Cerebellar nuclear complex (tissue), 1 donor: ENCODE measurements at places on chromosomes 7 and 10.

DNA sequence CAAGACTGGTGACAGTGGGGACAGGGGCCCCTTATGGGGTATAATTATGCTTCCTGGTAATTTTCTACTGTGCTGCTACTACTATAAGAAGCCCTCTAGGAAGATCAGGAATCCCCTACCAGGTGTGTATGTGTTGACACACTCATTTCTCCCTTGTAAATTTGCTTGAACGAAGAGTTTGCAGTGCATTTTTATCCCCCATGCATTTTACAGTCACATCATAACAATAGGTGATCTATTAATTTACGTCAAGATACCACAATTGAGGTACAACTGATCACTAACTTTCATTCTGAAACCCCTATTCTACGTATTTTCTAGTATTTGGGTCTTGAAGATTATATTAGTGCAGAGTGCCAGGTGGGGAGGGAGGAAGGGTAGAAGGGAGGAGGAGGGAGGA is 252.2 kb downstream of the NSUN6 start:
- no peak for DNase-seq

- DNase-seq, result no peak
Measured at GRCh38 chr7:142807855-142808460, 37.2 kb downstream of the PRSS2 start.

DNA sequence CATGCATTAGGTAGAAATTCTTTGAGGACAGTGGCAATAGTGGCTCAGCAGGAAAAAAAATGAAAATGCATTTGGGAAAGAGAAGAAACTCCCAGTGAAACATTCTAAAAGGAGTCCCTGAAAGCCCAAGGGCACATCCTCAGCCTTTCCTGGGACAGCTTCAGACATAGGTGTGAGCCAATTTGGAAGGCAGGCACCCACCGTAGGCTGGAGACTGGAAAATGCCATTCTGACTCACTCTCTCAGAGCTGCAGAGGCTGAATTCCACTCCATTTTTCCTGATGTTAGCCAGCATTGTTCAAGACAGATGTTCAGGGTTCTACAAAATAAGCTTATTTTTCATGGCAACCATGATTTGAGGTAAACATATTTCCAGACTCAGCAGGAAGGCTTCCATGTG is 379.0 kb upstream of the FZD8 start:
- no peak for DNase-seq

- DNase-seq, result no peak
Measured at GRCh38 chr7:379456-380138, 89.6 kb downstream of the FOXL3 start.

- DNase-seq, result no peak
Measured at GRCh38 chr10:100656454-100656853, 88.9 kb upstream of the PAX2 start.

DNA sequence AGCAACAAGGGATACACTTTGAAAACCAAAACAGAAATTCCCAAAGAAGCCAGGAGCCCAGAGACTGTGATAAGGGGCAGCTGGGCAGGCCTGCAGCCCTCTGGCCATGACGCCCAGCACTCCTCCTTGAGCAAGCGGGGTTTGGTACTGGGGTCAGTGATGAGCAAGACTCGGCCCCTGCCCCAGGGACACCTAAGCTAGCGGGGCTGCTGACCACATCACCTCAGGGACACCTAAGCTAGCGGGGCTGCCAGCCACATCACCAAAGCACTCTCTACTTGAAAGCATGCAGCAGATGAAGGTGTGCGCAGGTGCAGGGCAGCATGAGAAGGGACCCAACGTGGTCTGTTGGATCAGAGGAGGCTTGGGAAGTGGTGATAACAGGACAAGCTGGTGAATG is 108.0 kb upstream of the PPP2R2D start:
- no peak for DNase-seq

GRCh38 chr10:91935886-91936285 is 12.3 kb downstream of the BTAF1 start:
- DNase-seq, result no peak

DNA sequence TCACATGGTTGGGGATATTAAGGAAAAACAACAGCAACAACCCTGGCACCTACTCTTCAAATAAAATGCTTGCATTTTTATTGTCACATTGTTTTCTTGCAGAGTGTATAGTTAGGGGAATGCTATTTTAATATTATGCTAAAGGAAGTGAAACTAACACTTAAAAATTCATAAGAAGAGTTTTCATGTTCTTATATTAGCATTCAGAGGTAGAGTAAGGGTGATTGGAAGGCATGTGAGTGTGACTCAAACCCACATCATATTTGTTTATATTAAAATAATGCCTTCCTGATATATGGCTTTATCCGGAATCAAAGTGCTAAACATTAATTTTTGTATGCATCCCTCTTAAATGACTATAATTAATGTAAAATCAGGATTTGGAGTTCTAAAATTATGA is 59.8 kb upstream of the TES start:
- DNase-seq, result no peak

DNA sequence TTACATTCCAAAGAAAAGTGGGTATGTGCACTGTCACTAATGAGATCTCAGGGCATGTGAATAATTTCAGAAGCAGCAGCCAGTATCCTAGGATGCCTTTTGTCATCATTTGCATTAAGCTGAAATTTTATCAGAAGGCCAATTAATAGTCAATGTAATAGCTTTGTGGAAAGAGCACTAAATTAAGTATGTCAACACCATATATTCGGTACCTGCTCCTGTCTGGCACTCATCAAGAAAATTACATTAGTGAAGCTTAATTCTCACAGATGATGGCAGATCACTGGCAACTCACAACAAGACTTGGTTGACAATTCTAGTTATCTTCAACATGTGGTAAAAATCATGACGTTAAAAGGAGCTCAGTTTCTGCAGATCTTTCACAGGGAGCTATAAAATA is 271.4 kb downstream of the PARD3 start:
- no peak for DNase-seq

DNA sequence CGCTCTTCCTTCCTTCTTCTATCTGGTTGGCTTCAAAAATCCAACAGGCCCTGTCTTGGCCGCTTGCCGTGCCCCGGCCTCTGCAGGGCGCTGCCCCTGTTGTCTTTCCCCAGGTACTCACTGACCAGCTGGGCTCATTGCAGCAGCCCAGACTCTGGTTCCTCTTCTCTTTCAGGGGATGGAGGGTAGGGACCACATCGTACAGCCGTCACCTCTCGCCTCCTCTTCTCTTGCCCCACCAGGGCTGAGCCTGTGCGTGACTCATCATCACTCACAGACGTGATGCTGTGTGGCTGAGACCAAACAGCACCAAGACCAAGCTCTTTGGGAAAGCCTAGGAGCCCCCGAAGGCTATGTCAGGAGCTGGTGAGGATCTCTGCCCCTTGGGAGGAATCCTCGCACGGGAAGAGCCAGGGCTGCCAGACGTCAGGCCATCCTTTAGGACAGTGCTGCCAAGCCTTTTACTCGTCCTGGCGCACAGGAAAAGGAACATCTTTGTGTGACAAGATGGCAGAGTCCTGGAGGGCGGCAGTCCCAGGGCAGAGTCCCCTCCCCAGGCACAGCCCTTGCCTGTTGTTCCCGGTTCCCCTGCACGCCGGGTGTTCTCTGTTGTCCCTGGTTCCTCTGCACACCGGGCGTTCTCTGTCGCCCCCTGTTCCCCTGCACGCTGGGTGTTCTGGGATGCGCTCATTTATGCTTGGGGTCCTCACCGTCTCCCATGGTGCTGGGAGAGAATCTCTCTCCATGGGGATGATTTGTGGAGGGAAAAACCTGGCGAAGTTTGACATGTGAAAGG is 188.5 kb upstream of the SHH start:
- DNase-seq, result no peak

DNA sequence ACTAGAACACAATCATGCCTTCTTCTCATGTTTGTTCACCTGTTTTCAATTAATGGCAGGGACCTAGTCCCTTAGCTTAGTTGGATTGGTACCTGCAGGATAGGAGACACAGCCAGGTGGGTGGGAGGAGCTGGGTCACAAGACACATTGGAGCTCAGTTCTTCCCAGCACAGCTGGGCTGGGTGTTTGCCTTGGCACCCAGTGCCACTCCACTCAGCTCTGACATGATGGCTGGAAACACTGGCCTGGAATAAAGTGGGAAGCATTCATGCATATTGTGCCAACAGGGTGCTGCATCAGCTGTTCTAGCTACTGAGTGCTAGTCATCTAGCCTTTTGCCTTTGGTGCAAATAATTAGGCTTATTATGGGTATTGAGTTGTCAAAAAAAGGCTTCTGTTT is 226.1 kb downstream of the PTEN start:
- no peak for DNase-seq
